Cerebellum (tissue), 4 donors: ENCODE measurements at places on chromosomes 3 and 15.

DNA sequence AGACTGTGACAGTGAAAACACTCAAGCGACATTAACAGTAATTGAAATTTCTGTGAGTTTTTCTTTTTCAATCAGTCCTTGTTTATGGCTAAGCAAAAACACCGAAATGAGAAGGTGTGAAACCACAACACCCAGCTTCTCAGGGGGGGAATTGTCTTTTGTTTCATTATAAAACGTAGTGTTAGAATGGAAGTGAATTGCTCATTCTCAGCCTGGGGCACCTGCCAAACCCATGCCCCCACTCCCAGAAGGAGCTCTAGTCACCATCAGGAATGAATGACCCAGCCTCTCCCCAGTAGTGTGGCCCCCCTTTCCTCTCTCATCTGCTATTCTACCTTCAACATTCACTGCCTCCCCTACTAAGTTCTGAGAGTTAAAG lies 185.8 kb upstream of the CFAP20DC start:
- DNase-seq = no peak

- no peak for DNase-seq
Observed at GRCh38 chr15:82532991-82533481, 7.2 kb downstream of the RPS17 start.

DNA sequence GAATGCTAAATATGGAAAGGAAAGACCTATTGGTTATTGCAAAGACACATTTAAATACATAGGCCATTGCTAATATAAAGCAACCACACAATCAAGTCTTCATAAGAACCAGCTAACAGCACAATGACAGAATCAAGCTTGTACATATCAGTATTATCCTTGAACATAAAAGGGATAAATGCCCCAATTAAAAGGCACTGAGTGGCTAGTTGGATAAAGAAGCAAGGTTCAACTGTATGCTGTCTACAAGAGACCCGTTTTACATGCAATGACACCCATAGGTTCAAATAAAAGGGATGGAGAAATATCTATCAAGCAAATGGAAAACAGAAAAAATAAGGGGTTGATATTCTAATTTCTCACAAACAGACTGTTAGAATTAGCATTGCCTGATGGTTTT lies 706.1 kb downstream of the EPHA3 start:
- DNase-seq = no peak

- DNase-seq = no peak
Observed at GRCh38 chr15:88985547-88986393, 72.6 kb upstream of the MFGE8 start.

- no peak for DNase-seq
Observed at GRCh38 chr3:55624238-55624637, 137.1 kb upstream of the WNT5A start.

DNA sequence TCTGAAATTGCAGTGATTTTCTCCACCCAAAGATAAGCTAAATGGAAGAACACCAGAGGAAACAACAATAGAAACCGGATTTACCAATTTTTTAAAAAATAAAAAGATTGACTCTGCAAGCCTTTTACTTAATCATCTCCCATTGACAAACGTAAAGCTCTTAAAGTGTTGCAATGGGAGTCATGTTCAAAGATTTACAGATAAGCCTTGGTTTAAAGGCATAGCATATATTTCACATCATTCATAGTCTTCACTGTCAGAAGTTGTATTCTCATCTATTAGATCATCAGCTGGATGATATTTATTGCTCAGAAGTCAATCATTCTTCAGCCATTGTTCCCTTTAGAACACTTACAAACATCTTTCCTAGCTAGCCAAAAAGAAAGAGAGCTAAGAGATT lies 397.6 kb downstream of the GBE1 start:
- DNase-seq = no peak

DNA sequence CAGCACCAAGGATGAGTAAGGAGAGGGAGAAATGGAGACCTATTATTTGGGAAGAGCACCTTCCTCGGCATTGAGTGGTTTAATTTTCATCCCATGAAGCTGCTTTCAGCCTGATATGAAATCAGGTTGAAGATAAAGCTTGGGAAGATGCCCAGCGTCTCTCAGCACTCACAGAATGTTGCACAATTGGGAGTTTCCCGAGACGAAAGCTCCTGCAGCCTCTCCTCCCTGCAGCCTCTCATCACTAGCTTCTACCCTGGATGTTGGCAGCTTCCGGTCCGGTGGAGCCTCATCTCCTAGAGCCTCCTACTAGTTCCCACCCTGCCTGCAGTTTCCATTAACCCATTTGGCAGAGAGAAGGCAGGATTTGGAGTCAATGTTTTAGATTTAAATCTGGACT lies 40.3 kb downstream of the EDEM1 start:
- no peak for DNase-seq

GRCh38 chr3:157220211-157220610 lies 60.3 kb upstream of the CCNL1 start:
- no peak for DNase-seq

GRCh38 chr3:136093771-136094170 lies 102.4 kb downstream of the MSL2 start:
- no peak for DNase-seq

DNA sequence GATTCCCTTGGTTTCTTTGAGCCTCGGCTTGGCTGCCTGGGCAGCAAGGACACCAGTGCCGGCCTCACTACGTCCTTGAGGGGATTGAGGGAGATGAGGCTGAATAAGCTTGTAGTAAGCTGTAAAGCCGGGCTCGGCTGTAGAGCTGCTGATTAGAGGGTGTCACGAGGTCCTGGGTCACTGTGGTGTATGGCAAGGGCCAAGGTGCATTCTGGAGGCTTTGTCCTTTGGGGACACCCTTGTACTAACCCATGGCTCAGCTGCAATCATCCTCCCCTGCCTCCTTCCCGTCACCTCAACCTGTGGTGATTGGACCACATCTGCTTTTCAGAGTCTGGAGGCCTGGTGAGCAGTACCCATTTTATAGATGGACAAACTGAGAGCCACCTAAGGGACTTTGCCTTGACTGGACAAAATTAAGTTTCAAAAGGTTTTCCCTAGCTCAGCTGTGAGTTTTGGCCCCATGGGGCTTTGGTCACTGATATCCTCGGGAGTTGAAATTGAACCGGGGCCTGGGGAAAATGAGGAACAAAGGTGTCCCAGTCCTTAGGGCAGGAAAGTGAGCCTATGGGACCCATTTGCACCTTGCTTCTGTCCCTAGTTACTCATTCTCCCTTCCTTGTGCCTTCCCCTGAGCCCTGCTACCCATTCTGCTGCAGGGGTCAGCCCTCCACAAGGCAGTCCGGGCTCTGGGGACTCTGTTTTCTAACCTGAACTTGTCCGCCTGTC lies 2.4 kb downstream of the SLC6A6 start:
- no peak for DNase-seq

GRCh38 chr3:160768918-160769317 lies 12.9 kb downstream of the PPM1L start:
- no peak for DNase-seq

- no peak for DNase-seq
Observed at GRCh38 chr15:57595011-57595866, 3.5 kb downstream of the MYZAP start.
